ENCODE measurements at places on chromosomes 7 and 10.

- DNase-seq = no peak
These were observed 196.9 kb upstream of the PPP2R2D start for GRCh38 chr10:131703941-131704340.

- no peak for DNase-seq
These were observed 515 bp downstream of the RALA start for GRCh38 chr7:39623732-39624441.

DNA sequence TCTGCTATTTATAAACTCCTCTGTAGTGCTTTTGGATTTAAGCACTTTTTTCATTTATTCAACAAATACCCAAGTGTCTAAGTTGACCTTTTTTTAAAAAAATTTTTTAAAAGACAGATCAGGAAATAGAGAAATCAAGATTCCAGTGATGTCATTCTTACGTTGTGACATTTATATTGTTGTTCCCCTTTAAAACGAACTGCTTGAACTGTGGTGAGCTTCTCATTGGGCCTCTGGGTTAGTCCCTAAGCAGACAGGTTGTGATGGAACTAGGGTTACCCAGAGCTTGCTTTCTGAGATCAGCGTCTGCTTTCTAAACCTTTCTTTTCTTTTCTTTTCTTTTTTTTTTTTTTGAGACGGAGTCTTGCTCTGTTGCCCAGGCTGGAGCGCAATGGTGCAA is 22.4 kb downstream of the GATA3 start:
- DNase-seq = no peak

- no peak for DNase-seq
These were observed 275.8 kb upstream of the LYZL1 start for GRCh38 chr10:29012926-29013554.

- no peak for DNase-seq
These were observed 72.6 kb upstream of the PDLIM1 start for GRCh38 chr10:95363303-95363912.

Data from stimulated activated CD4-positive, alpha-beta T cell treated with anti-CD3 and anti-CD28 coated beads, TNF-alpha, amount 100 ng/mL, for 1 hour (primary cell).